ENCODE measurements at places on chromosomes 11 and 22.

DNA sequence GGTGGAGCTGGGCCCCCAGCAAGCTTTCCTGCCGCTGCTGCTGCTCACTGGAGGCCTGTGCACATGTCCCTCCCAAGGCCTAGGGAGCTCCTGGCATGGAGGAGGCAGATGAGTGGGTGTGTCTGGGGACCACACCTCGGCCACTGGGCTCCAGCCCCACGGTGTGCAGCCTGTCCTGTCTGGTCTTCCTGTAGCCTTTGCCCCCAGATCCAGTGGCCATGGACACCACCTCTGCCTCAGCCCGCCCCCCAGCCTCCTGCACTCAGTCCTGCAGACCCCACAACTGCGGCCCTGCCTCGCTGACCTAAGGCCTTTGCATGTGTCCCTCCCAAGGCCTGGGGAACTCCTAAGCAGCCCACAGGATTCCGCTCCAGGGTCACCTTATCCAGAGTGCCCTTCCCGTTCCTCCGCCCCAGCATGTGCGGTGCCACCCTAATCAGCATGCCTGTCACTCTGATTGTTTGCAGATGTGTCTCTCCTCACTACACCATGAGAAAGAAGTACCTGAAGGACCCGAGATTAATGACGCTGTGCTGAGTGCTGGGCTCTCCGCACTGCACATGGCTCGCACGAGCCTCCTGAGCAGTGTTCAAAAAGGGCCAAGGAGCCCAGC lies 8.6 kb downstream of the GAL start:
- no peak for DNase-seq

- DNase-seq = no peak
Observed at GRCh38 chr11:45834298-45834756, 12.9 kb upstream of the CRY2 start.

GRCh38 chr11:116993599-116993998 lies 104.6 kb downstream of the SIK3 start:
- no peak for DNase-seq

- no peak for DNase-seq
Observed at GRCh38 chr11:28231475-28231874, 123.3 kb downstream of the METTL15 start.

DNA sequence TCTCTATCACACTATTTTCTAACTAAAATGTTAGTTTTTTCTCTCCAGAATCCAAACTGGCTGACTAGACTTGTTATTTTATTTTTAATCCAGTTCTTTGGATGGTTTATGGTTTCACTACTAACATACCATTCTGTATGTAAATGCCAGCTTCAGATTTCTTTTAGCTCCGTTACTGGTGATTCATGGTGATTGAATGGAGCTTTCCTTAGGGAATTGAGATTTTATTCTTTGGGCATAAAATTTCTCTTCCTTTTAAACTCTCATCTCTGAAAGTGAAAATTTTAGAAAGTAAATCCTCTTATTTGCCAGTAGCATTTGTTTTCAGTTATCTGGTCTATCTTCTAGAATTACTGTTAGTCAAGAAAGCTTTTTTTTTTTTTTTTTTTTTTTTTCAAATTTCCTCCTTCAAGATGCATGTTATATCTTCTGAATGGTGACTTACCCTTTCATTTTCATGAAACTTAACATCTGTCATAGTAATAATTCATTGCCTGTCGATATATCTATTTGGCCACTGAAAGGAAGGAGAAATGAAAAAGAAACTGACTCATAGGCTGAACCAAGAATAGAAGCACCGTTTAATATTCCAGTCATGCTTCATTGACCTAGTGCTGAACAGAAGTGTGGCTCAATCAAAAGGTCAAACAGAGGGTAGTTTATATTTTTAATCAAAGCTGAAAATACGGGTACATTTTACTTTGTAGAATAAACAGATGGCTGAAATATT lies 6.4 kb downstream of the ENDOD1 start:
- DNase-seq = no peak

DNA sequence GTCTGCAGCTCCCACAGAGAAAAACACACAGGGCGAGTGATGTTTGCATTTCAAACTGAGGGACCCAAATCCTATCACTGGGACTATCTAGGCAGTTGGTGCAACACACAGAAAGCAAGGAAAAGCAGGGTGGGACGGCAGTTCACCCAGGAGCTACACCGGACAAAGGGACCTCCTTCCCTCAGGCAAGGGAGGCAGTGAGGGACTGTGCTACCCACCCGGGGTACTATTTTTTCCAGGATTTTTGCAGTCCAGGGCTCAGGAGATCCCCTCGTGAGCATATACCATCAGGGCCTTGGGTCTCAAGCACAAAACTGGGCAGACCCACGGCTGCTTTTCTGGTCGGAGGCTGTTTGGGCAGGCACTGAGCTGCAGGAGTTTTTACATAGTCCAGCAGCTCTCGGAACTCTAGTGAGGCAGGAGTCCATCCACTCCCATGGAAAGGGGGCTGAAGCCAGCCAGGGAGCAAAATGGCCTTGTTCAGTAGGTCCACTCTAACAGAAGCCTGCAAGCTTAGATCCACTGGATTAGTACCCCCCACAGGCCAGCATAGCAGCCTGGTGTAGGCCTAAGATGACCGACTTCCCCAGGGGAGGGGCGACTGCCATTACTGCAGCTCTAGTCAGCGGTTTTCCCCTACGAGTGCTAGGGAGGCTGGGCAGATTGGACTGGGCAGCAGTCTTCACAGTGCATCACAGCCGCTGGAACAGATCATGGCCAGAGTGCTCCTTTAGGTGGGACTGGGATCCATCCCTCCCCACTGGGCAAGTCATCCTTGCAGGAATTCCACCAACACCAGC lies 28.2 kb downstream of the CARD18 start:
- no peak for DNase-seq

DNA sequence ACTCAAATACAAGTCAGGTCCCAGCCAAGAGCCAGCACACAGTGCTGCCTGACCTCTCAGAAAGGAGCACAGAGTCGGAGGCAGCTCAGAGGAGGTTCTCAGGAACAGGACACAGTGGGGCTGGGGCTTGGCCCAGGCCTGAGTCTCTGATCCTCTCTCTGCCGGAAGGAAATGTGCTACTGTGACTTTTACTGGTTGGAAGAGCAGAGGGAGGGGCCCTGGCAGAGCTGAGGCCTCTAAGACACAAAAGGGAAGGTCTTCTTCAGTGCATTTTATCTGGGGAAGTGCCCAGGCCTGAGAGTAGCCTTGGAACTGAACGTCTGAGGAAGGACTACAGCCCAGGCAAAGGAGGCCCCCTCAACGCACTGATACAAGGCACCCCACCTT lies 16.2 kb upstream of the CASTOR1 start:
- DNase-seq = no peak

DNA sequence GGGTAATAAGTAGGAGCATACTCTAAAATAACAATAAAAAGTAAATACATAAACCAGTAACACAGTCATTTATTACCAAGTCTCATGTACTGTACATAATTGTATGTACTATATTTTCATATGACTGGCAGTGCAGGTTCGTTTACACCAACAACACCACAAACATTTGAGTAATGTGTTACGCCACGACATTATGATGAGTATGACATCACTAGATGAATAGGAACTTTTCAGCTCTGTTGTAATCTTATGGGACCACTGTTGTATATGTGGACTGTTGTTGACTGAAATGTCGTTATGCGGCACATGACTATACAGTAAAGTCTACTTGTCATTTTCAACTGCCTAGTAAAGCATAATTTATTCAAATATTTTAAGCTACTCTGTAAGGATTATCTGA lies 18.6 kb downstream of the KIF18A start:
- no peak for DNase-seq

GRCh38 chr22:41642331-41643110 lies 21.4 kb downstream of the XRCC6 start:
- DNase-seq = no peak

GRCh38 chr11:6200975-6201374 lies 2.0 kb downstream of the OR52W1 start:
- no peak for DNase-seq

- no peak for DNase-seq
Observed at GRCh38 chr11:56876621-56877275, 112.0 kb upstream of the OR5AK2 start.

GRCh38 chr11:47270331-47271271 lies 668 bp downstream of the MADD start:
- no peak for DNase-seq

DNA sequence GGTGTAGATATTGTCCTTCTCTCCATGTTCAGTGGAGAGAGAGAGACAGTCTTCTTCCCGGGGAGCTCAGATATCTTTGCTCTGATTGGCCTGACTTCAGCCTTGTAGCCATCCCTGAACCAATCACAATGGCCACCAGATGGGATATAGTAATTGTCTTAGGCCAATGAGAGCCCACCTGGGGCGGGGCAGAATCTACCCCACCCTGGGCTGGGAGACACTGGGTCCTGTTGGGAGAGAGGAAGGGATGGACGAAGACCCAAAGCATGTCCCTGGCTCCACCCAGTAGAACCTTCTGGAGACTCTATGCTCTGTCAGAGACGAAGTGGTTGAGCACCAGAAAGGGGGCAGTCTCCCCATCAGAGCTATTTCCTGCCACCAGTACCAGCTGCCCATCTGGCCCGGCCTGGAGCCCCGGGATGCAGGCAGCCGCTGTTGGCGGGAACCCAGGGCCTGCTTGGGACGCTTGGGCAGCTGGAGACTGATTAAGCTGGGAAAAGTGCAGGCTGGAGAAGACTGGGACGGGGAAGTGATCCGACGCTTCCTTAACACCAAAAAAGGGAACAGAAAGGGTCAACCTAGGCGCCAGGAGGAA lies 31.6 kb upstream of the CBX7 start:
- DNase-seq = no peak

DNA sequence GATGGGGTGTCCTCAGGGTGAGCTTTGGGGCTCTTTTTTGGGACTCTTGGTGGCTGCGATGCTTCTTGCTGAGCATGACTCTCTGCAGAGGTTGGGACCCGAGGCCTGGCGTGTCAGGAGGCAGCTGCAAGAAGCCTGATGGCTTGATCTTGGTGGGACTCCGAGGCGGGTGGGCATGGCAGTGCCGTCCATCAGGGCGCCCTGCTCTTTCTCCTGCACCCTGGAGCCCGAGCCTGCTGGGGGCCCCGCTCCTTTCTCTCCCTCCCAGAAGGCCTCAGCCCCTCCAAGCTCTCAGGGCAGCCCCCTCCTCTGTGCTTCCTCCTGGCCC lies 432.7 kb downstream of the TBC1D22A start:
- DNase-seq = no peak

DNA sequence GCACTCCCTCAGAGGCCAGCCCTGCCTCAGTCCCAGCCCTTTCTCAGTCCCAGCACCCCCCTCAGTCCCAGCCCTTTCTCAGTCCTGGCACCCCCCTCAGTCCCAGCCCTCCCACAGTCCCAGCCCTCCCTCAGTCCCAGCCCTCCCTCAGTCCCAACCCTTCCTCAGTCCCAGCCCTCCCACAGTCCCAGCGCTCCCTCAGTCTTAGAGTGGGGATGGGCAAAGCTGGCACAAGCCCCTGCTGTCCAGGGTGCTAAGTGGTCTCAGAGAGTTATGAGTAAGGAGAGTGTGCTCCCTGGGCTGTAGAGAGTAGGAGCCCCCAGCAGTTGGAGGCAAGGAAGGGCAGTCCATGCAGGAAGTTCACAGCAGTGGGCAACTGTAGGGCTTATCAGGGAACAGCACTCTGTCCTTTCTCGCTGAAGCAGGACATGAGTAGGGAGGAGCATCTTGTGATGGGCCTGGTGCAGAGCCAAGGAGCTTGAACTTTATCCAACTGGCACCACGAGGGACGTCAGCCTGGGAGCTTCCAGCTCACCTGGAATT lies 51.4 kb upstream of the CRYBB3 start:
- no peak for DNase-seq

DNA sequence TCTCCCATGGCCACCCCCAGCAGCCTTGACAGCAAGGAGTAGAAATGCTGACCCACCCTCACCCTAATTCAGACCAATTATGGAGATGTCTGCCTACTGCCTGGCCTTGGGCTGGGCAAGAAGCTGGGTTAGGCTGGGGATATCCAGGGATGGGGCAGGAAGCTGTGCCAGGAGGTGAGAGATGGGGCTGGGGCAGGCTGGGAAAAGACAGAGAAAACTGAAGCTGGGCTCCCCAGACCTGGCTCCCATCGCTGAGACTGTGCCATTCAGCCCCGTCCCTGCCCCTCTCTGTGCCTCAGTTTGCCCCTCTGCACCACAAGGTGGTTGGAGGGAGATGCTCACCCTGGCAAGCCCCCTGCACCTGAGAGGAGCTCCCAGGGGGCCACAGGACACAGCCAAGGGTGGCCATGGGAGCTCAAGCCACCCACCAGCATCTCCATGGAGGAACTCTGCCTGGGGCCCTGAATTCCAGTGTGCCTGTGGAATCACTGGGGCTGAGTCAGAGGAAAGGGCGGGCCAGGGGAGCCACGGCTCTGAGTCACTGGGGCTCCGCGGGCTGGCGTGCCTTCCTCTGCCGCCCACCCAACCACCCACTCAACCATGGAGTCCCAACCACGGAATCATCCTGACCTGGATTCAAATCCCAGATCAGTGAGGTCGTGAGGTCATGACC lies 6.0 kb upstream of the CARD10 start:
- DNase-seq = no peak

GRCh38 chr11:68099474-68100405 lies 21.4 kb downstream of the CHKA start:
- DNase-seq = no peak

GRCh38 chr22:29475550-29475949 lies 4.5 kb upstream of the NEFH start:
- no peak for DNase-seq

- no peak for DNase-seq
Observed at GRCh38 chr11:59174664-59175033, 2.7 kb downstream of the DTX4 start.

DNA sequence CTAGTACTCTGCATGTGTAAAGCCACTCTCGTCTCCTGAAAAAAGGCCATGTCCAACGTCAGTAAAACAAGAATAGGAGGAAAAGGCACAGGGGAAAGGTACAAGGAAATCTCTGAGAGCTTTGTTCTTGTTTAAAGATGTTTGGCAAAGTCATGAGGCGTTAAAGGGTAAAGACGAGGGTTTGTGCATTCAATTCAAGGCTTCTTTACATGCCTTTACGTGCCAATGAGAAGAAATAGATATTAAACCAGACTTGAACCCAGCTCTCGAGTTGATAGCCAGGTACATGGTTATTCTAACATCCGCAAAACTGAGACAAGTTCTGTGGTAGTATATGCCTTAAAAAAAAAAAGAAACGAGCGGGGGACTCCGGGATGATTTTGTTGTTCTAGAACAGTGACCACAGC lies 704 bp upstream of the CFL1 start:
- no peak for DNase-seq

DNA sequence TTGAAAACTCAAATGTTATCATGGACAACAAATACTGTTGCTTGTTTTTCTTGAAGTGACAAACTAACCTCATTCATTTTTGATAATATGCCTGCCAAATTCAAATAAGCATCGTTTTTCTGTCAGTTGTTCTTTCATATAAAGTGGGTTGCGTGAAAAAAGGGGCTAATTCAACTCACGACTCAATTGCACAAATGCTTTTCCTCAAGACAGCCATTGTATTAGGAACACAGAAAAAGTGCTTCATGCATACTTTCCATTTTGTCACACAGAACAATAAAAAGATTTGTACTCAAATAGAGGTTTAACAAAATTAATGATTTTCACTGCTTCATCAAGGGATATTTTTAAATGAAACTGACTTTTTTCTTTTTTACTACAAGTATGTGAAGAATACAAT lies 94.6 kb upstream of the ALKBH3 start:
- DNase-seq = no peak
